ENCODE measurements at places on chromosomes 2 and 18.

DNA sequence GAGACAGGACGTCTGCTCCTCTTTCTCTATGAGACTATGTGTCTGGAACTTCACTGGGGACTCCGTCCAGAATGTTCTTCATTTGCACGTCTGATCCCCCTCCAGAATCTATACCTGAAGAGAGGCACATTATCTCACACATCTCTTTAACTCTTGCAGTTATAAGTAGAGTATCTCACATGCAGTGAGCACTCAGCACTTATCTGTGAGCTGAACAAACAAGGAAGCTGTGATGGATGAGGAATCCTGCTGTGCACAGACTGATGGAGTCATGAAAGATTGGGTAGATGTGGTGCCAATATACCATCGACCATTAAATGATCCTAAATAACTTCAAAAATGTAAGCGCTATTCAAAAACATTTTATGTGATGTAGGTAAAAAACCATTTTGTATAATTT lies 888.3 kb upstream of the CELF4 start:
- no peak for DNase-seq

DNA sequence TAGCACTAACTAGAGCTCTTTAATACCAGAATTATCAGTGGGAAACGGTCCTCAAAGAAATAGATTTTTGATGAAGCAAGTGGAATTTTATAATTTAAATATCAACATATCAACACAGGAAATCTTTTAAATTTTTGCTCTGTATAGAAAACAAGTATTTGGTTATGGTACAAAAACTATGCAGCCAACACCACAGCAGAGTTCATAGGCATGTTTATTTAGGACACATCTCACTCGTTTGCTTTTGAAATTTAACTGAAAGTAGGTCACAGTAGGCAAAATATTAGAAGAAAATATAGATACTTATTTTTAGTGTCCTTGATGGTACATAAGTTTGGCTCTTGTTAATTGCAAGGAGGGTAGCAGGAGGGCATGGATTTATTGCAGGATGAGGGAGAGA lies 34.3 kb upstream of the TANC1 start:
- no peak for DNase-seq

DNA sequence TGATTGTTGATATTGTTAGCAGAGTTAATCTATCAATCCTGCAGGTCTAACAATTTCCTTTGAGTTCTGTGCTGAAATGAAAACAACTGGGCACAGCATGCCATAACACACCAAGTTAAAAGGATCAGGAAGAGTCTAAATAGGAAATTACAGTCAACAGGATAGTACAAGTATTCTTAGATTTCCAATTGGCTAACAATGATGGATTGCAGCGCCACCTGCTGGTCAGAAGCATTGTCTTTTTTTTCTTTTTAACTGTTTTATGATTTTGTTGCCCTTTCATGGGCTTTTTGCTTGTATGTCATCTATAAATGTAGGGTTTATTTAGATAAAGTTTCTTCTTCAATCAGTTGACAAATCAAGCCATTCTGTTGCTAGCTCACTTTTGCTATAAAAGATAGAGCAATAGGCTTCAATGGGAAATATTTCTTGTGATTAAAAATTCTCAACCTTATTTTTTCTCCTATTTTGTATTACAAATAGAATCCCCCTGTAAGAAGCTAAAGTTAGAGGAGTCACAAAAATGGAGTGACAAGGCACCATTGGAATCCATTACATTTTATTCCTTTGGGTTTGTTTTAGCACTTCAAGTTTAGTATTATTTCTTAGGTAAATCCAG lies 40.8 kb upstream of the RPRM start:
- DNase-seq = peak; percentile 32

- no peak for DNase-seq
Observed at GRCh38 chr2:126303113-126303512, 352.8 kb upstream of the GYPC start.

DNA sequence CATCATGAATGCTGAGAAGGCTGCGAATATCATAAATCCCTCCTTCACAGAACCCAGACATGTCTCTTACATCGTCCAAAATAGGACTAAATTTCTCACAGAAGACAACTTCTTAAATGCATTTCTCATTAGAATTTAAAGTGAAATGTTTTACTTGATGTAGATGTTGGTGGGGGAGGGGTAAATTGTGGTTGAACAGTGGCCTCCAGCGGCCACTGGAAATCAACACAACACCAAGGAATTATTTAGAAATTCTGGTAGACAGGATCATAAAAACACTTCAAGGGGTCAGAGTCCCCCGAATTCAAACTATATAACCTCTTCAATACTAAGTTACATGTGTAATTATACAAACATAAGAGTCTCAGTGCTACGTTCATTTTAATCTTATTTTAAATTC lies 135.9 kb downstream of the ABCA12 start:
- no peak for DNase-seq

DNA sequence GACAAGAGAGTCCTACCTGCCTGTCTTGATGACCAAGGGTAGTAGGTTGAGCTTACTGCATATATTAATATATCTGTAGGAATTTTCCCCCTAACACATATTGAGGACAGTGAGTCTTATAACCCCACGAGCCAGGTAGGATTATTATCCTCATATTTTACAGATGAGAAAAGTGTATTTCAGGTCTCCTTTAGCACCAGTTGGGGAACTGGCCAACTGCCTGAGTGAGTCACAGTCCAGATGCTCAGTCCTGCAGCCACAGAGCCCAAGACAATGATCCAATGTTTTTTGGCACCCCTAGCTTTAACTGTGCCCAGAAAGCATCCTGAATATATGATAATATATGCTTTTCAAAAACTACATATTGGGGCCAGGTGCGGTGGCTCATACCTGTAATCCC lies 30.8 kb upstream of the GLS start:
- no peak for DNase-seq

- DNase-seq = no peak
Observed at GRCh38 chr2:197368412-197368811, 57.8 kb upstream of the ANKRD44 start.

DNA sequence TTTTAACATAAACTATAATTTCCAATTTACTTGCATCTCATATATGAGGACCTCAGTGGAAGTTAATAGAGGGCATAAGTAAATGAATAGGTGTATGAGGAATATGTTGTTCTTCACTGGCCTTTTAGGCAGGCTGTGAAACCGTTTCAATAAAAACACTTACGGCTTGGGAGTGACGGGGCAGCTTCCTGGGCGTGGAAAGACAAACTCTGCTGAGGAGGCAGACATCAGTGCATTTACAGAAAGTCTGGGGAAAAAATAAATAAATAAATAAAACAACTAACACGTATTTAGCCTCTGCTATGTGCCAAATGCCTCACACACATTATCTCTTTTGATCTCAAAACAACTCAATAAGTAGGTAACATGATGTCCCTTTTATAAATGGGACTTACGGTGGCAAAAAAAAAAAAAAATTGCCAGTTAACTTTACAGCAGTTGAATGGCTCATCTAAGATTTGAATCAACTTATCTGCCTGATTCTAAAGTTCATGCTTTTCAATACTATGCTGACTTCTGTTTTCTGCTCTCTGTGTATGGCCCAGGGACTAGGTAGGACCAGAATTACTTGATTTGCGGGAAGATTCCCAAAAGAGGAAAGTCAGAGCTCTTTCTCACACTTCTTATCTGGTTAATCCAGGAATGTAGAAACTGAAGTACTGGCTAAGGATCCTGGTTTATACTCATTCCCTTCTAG lies 77.5 kb upstream of the LRATD1 start:
- no peak for DNase-seq

DNA sequence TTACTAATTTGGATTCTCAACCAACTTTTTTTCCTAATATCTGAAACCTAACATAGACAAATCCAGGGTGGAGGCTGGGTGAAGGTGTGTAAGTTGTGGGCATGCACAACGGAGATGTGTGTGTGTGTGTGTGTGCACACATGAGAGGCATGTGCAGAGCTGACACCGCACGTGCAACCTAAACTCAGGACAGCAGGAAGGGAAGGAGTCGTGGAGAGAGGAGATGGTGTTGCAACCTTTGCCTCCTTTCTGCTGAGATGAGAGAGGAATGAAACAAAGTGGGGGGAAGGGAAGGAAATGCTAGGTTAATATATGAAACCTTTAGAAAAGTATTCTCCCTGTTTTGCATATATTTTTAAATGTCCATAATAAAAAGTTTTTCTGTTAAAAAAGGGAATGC lies 64.7 kb downstream of the KCTD1 start:
- DNase-seq = no peak

GRCh38 chr2:9002637-9003365 lies 683 bp downstream of the MBOAT2 start:
- DNase-seq = no peak

Data from SJSA1 (cell line).